Activated T-cell treated with anti-CD3 and anti-CD28 coated beads, Interleukin-2, amount 50 U/mL, for 24 hours (primary cell): ENCODE measurements at places on chromosomes 12 and 14.

- DNase-seq = peak; percentile 11
Measured at GRCh38 chr12:34400411-34400881, 378.1 kb downstream of the ALG10 start.

DNA sequence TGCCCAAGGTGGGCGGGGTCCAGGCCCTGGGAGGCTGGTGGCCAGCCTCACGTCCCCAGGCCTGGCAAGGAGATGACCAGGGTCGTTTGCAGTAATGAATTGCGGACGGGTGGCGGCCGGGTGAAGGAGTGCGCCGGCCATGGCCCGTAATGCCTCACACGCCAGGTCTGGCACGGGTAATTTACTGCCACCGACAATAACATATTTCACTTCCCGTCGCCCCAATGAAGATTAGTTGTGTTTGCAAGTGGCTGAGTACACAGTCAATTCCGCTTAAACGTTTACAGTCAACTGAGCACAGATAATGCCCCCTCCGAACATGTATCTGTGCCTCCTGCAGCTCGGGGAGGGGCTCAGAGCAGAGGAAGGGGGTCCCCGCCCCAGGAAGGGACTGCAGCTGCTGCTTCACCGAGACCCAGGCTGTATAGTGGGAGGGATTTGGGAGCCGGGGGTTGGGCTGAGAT, 48.3 kb downstream of the MVK start:
- DNase-seq = no peak

DNA sequence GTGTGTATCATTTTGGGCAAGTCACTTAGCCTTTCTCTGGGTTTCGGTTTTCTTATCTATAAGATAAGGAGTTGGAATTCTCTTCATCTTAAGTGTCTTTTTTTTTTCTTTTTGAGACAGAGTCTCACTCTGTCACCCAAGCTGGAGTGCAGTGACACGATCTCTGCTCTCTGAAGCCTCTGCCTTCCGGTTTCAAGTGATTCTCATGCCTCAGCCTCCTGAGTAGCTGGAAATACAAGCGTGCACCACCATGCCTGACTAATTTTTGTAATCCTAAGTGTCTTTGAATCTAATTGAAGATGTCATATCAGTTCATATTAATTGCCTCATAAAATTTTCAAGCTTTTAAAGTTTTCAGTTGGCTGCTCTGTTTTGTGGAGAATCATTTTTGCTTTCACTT, 4.0 kb downstream of the SRGAP1 start:
- DNase-seq = no peak

GRCh38 chr12:116427200-116427930, 131.8 kb upstream of the MAP1LC3B2 start:
- no peak for DNase-seq

DNA sequence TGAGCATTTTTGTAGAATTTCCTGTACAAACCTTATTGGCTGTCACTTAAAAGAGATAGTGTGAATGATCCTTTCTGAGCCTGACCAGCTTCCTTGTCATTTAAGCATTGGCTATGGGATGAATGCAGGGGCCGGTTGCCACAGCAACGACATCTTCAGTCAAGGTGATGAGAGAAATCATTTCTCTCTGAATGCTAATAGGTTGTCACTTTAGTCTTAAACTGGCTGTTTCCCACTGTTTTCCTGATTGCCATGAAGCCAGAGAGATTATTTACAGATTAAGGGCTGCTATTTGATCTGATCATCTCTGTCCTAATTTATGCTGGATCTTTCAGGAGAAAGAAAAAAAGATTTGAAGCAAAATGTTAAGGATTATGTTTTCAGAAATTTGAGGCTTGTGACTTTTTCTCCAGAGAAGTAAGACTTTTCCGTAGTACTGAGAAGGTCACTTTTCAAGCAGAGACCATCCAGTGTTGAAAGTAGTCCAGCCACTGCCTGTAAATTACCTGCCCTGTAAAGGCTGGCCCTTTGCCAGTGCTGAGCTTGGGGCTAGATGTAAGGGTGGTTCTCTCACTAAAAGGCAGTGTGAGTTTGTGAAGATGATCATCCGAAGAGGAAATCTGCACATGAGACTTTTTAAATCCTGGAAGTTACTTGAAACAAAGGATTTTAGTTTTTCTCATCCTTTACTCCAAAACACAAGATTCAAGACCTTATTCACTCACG, 235.6 kb downstream of the DACT1 start:
- no peak for DNase-seq

DNA sequence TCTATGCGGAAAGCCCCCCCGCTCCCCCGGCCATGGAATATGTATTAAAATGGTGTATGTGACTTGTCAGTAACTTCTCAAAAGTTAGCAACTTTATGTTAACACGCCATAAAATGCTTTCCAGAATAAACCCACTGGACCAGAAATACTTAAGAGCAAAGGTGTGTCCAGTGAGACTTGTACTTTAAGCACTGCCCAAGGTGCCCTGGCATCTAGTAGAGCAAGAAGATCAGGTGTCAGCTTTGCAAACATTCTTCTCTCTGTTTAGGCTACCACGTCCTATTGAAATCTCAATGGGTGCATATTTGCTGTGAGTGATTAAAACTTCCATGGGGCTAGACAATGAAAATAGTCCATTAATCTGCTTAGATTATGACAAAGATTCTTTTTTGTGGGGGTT, 201.2 kb downstream of the ESR2 start:
- no peak for DNase-seq

DNA sequence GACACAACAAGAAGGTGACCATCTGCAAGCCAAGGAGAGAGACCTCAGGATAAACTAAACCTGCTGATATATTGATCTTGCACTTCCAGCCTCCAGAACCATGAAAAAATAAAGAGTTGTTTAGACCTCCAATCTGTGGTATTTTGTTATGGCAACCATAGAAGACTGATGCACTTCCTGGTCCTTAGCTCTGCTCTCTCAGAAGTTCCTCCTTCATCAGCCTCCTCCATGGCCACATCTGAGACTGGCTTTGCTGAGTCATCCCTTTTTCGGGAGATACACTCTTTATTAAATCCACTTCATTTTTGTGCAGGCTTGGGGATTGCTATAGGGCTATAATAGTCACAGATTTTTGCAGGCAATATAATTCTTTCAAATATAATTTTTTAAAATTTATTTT, 89.6 kb upstream of the ATF7IP start:
- no peak for DNase-seq

GRCh38 chr12:104586351-104586919, 129.7 kb downstream of the CHST11 start:
- DNase-seq = peak; percentile 8

DNA sequence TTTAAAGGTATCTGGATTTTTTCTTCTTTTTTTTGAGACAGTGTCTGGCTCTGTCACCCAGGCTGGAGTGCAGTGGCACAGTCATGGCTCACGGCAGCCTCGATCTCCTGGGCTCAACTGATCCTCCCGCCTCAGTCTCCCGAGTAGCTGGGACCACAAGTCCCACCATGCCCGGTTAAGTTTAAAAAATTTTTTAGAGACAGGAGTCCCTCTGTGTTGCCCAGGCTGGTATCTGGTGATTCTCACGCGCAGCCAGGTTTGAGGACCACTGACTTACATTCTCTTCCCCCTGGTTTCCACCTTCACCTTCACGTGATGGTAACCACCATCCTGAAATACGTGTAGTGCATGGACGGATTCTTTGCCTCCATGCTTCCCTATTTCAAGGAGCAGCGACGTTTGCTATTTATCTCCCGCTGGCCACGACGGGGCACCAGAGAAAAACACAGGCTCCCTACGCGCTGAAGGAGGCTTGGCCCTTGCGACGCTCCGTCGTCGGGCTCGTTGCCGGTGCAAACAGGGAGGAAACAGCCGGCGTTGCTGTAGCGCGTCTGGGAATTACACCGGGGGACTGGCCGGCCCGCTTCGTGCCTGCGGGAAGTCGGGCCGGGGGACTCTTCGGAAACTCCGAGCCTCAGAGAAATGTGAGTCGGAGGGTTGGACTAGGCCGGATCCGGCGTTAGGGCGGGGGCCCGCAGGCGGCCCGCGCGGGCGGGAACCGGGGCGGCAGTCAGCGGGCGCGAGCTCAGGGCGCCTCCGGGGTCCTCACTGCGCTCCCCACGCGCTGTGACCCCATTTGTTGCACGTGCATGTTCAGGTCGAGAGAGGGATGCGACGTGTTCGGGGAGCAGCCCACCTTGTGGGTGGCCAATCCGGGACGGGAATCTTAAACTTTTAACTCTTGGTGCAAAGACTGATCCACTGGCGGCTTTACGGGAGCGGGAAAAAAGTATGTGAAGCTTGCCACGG, at the start of gene TCHP:
TSS of gene TCHP (plus strand) at position 492 of the 969 bp plus-strand sequence. CDS start 2,753 bp downstream, outside the sequence.
- peak; percentile 84 for DNase-seq

DNA sequence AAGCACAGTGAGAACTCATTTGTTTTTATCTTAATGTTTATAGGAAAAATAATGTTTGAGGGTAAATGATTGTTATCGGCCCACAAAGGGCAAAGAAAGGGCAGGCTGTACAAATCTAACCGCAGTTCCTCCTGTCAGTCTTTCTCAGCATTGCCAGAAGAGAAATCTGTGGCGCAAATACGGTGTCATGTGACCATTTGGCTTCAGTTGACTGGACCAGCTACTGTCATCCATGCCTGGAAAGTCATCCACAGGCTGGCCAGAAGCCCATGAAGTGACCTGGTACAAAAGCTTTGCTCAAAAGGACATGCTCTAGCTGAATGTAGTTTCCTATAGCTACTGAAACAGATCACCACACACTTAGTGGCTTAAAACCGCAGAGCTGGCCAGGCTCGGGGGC, 43.6 kb downstream of the HCAR2 start:
- DNase-seq = no peak

GRCh38 chr14:23115918-23116317, 3.1 kb downstream of the CEBPE start:
- DNase-seq = no peak

GRCh38 chr14:53183611-53184010, 30.5 kb upstream of the DDHD1 start:
- no peak for DNase-seq

- no peak for DNase-seq
Measured at GRCh38 chr14:74829251-74829650, 46.7 kb downstream of the PROX2 start.

GRCh38 chr12:45189766-45190403, 26.0 kb upstream of the ANO6 start:
- no peak for DNase-seq

GRCh38 chr14:96624661-96625425, 122.7 kb downstream of the PAPOLA start:
- DNase-seq = peak; percentile 21
